ENCODE measurements at places on chromosomes 4 and X.

DNA sequence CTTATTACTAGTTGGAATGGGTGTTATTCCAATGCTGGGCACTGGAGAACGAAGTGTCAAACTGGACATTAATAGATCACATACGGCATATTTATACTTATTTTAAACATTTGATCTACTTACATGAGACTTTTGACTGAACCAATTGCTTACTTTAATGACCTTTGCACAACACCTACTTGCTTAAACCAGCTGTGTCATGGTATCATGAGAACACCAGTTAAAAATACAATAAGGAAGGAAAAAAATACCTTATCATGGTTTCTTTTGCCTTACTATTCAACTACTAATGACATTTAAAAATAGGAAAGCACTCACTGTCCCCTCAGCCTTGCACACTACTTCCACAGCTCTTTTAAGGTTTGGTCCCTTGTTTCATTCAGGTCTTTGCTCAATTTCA lies 146.9 kb downstream of the FAM13A start:
- no peak for DNase-seq

DNA sequence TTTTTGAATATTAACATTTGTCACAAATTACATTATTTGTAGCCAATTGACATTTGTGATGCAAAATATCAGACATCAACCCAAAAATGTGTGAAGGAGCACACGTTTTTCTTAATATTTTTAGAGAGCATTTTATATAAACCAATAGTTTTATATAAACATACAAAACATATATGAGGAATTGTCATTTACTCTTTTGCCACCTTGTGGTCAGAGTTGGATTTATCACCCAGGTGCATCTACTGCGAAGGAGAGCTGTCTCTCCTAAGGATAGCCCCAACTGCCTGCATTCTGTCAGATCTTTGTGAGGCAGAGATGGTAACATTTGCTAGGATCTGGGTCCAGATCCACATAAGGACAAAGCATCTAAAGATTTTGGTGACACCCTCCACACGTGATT lies 2.5 kb upstream of the USP27X start:
- no peak for DNase-seq

DNA sequence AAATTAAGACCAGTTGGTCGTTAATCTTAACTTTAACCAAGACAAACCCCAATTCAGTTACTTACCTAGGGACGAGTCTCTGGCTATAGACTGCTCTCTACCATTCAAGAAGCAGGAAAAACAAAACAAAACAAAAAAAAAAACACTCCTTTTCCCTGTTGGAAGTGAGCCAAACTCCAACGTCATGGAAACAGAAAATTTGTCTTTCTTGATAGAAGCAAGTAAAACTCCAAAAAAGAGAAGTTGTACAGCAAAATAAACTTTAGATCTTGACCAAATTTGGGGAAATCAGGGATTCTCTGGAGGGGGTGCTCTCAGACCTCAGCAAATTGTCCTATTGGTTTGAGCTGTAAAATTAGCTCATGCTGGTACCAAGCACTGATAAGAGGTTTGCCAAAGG lies 3.7 kb downstream of the CNGA1 start:
- no peak for DNase-seq

- DNase-seq: no peak
These were observed 396.5 kb downstream of the DTHD1 start for GRCh38 chr4:36677874-36678273.

DNA sequence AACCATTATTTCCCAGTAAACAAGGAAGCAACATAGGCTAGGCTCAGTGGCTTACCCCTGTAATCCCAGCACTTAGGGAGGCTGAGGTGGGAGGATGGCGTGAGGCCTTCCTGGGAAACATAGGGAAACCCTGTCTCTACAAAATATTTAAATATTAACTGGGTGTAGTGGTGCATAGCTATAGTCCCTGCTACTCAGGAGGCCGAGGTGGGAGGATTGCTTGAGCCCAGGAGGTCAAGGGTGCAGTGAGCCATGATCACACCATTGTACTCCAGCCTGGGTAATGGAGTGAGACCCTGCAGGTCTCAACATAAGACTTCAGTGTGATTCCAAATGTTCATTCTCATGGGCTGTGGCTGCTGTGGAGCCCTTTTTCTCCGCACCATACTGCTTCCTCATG lies 34.9 kb downstream of the FHDC1 start:
- DNase-seq: no peak

DNA sequence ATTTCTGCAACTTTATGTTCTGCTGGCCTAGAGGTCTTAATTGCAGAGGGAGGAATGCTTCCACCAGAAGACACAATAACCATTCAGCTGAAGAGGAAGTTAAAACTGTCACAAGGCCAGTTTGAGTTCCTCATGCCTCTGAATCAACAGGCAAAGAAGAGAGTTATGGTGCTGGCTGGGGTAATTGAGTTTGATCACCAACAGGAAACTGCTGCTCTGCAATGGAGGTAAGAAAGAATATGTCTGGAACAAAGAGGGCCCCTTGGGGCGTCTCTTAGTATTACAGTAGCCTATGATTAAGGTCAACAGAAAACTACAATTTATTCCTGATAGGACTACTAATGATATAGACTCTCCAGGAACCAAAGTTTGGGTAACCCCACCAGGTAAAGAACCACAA lies 744.0 kb downstream of the FSTL5 start:
- DNase-seq: no peak

DNA sequence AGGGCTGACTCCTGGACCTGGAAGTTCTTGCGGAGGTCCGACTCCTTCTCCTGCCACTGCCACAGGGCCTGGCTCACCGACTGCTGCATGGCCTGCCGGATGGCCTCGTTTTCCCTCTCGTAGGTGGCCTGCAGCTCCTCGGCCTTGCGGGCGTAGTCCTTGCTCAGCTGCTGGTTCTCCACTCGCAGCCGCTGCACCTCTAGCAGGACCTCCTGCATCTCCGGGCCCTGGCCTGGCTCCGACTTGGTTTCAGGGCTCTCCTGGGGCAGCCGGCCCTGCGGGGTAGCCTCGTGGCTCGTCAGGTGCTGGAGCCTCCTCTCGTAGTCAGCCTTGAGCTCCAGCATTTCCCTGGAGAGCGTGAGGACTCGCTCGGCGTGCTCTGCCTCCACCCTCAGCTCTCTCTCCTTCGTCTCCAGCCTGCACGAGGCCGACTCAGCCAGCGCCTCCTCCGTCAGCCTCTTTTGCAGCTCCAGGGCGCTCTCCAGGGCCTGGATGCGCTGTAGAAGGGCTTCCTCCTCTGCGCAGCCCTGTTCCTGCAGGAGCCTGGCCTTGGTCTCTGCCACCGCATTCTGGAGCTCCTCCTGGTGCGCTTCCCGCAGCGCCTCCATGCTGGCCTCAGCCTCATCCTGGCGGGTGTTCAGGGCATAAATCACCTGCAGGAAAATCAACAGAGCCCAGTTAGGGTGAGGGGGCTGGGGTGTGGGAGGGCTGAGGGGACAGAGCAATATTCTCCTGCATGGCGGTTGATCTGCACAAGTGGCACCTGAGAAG lies 72.2 kb downstream of the FAM184B start:
- DNase-seq: no peak

- no peak for DNase-seq
These were observed 72.0 kb downstream of the FRMPD4 start for GRCh38 chrX:12210196-12210815.

DNA sequence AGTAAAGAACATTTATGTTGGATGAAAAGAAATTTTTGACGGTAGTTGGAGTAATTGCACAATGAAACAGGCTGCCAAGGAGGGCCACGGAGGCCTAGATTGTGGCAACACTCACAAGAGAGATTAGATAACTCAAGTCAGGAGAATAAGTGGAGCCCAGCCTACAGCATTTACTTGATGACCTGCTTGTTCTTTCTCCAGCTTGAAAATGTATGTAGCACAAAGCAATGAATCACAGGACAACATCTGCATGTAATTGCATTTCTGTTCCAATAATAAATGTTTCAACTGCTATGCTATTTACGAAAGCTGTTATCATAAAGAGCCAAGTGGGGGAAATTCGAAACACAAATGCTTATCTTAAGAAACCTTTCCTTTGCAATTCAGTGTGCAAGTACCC lies 221.2 kb upstream of the MID1 start:
- DNase-seq: no peak

DNA sequence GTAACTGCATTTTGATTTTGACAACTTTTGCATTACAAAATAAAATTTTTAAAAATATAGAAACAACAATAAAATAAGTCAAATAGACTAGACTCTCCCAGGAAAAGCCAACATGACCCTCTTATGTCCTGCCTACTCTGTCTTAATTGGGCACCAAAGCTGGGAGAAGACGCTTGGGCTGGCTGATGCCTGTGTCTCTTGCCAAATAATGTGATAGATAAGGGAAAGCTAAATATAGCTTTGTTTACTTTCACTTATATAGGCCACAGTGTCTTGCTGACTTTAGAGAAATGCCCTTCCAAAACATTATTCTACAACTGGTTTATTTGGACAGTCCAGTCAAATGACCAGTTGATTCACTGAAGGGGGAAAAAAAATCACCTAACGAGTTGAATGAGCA lies 54.2 kb downstream of the FMR1NB start:
- DNase-seq: no peak

DNA sequence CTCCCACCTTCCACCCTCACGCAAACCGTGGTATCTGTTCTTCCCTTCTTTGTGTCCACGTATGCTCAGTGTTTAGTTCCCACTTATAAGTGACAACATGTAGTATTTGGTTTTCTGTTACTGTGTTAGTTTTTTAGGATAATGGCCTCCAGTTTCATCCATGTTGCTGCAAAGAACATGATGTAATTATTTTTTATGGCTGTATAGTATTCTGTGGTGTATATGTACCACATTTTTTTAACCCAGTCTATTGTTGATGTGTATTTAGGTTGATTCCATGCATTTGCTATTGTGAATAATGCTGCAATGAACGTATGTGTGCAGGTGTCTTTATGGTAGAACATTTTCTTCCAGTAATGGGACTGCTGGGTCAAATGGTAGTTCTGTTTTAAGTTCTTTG lies 228.1 kb downstream of the FBXO8 start:
- no peak for DNase-seq

DNA sequence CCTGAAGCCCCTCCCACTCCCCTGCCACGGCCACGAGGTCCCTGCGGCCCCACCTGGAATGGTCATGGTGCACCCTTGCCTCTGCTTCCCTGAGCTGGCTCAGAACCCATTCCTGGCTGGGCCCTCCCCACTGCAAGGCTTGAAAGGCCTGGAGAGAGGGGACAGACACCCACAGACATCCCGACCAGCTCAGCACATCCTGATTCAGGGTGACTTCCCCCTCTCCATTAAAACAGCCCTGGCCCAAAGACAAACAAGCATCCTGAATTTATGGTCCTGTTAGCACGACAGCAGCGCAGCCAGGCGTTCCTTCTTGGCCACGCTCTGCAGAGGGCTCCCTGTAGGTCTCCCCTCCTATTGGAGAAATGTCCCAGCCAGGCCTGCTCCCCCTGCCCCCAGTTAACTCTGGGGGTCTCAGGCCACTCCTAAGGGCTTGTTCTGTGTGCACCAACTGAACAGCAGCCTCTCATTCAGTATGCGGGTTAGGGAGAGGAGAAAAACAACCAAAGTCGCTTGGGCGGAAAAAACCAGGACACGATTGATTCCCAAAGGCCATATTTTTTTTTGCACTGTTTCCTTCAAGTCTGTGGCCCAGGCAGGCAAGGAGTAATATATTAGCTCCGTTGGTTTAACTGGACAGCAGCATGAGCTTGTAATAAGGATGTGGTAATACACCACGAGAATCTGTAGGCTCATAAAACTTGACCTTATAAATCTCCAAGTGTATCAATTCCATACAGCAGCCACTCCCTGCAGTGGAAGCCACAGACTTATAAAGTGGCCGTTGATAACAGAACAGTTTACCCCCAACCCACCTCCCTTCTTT lies 106.7 kb upstream of the MSX1 start:
- no peak for DNase-seq

- DNase-seq: no peak
These were observed 1062.5 kb downstream of the ADGRL3 start for GRCh38 chr4:62262676-62263075.

- DNase-seq: no peak
These were observed 555 bp upstream of the SPP1 start for GRCh38 chr4:87974856-87975462.

DNA sequence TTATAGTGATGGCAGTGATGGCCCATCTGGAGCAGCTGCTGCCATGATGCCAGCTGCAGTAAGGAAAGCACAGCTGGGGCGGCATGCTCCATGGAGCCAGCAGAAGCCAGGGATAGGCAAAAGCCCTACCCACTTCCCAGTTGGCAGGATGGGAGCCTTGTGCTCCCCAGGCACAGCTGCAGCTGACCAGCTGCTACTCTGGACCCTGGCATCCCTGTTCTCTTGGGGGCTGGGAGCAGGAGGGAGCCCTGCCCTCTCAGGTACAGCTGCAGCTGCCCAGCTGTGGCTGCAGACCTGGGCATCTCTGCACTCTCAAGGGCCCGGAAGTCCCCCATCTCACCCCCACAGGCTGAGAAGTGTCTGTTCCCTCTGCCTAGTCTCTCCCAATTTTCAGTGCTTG lies 531.9 kb downstream of the PCDH18 start:
- no peak for DNase-seq

GRCh38 chr4:141058591-141059512 lies 74.4 kb downstream of the RNF150 start:
- no peak for DNase-seq

- no peak for DNase-seq
These were observed 174.0 kb upstream of the MBNL3 start for GRCh38 chrX:132662844-132663243.

- DNase-seq: no peak
These were observed 93.1 kb downstream of the ANTXR2 start for GRCh38 chr4:79979785-79980437.

DNA sequence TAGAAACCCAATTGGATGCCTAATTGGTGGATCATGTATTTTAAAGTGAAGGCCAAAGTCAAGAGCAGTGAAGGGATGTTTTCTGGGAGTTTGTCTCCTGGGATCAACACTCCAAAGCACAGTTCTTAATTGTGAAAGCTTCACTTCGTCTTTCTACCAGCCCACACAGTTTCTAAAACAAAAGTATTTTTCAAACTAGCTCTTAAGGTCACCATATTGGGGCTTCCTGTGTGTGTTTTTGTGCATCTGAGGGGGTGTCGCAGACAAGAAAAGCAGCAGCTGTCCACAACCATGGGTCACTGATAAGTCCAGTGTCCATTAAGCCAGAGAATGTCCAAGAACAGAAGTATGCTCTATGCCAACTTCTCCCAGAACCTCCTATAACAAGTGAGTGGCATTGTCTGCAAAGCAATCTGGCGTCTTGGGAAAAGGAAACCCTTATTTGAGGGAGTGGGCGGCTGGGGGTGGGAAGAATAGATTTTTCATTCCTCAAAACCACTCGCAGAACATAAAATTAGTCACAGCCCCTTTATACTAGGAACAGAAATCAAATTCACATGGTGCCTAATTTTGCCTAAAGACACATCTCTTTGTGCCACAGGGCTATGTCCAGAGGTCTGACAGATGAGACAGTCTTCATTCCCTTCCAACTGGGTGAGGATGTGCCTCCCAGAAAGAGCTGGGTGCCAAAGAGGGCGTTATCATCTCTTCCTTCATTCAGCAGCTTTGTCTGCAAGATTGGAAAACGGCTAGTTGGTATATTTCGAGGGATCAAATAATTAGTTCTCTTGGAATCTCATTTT lies 610.4 kb downstream of the BCOR start:
- no peak for DNase-seq

- DNase-seq: no peak
These were observed 23.8 kb upstream of the RAPGEF2 start for GRCh38 chr4:159079074-159079473.
